ENCODE measurements at places on chromosomes 3 and 15.

DNA sequence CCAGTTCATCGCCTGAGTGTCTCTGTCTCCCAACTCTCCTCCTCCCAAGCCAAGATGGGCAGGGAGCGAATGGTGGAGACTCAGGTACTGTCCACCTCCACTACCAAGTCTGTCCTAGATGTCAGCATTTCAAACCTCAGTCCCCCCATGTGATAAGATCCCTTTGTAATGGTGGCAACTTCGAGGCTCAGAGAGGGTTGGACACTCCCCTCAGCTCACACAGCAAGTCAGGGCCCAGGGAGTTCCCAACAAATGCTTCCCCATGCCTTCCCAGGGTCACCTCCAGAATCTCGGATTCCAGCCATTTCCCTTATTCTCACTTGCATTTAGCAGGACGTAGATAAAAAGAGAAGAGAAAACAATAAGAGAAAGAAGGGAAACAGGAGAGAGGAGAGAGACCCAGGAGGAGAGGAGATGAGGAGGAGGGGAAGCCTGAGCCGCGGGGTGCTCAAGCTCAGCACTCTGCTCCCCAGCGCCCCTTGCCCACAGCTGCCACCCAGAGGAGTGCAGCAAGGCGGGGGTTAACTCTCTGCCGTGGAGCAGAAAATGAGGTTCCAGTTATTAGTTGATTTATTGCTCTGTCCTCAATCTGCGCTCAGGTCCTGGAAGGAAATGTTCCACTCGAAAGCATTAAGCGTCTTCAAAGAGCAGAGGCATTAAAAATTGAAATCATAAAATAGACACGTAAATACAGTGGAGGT lies 84.1 kb upstream of the LINGO1 start:
- no peak for DNase-seq

DNA sequence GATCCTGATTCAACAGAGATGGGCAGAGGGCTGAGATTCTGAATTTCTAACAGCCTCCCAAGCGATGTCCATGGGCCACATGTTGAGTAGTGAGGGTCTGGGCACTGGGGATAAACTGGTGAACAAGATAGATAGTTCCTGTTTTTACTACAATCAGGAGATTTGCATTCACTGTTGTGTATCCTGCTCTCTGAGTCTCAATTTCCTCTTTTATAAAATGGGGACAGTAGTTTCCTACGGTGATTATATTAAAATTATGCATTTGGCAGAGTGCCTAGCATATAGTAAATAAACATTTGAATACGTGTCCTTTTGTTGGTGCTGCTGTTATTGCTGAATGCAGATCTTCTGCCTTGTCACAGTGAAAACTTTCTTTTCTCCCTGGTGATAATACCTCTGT lies 102.5 kb downstream of the MYH15 start:
- no peak for DNase-seq

DNA sequence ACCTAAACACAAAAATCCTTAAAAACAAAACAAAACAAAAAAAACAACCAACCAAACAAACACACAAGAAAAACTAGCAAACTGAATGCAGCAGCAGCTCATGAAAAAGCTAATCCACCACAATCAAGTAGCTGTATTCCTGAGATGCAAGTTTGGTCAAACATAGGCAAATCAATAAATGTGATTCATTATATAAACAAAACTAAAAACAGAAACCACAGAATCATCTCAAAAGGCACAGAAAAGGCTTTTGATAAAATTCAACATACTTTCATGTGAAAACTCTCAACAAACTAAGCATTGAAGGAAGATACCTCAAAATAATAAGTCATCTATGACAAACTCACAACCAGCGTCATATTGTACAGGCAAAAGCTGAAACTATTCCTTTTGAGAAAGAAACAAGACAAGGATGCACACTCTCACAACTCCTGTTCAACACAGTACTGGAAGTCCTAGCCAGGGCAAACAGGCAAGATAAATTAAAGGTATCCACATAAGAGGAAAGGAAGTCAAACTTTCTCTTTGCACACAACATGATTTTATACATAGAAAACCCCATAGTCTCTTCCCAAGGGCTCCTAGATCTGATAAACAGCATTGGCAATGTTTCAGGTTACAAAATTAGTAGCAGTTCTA lies 495.1 kb upstream of the SGO1 start:
- peak; percentile 49 for DNase-seq

- DNase-seq: no peak
Observed at GRCh38 chr3:183701744-183702143, 4.1 kb downstream of the YEATS2 start.

GRCh38 chr3:12541625-12542024 lies 3.7 kb downstream of the MKRN2OS start:
- no peak for DNase-seq

GRCh38 chr3:133138017-133138416 lies 99.8 kb downstream of the TMEM108 start:
- no peak for DNase-seq

GRCh38 chr3:129654131-129654530 lies 47.7 kb upstream of the PLXND1 start:
- DNase-seq: peak; percentile 85

DNA sequence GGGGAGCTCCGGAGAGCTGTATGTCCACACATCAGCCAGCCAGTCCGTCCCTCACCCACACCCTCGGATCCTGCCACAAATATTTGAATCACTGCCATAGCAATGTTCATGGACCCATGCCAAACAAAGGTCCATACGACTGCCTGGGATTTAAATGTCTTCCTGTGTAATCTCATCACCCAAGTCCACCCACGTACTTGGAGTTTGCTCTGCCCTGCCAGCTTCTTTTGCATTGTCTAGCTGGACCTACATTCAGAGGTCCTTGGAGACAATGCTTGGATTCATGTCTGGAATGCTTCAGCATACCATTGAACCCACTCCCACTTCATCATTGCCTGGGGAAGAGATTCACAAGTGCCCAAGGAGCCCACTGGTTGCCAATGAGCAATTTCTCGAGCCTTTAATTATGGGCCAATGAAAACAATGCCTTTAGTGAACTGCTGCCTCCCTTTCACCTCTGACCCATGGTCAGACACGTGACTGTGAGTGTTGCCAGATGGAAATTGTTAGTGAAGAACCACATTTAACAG lies 90.4 kb upstream of the PHLDB2 start:
- DNase-seq: peak; percentile 100

- no peak for DNase-seq
Observed at GRCh38 chr3:152301745-152302181, 33.0 kb downstream of the MBNL1 start.

DNA sequence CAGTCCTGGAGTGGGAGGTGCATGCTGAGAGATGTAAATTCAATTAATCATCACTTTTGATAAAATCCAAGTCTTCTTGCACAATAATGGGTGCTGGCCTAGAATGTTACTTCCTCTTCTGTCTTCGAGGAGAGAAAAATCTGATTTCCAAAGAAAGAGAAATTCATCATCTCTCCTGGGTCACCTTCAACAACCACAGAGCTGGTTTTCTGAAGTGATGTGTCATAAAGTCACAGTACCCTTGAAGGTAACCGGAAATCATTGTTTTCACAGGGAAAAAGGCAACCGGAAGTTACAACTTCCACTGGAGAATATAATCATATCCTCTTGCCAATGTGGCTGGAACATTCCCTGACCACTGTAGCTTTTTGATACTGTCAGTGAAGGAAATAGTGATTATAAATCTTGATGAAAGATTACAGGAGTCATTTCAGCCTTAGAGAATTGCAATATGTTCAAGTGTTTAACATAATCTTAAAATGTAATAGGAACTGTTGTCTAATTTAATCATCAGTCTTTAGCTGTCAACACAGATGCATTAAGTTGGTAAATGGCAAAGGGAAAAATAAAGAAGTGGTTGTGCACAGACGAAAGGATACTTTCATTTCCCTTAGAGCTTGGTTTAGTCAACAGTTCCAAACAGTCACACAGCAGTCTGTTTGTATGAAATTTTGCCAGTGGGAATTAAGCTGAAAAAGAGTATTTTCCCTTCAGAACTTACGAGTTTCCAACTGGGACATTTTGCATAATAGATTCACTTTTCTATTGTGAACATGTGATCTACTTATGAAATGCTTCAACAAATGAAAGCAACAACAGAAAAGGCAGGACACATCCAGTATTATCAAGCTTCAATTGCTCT lies 106.5 kb upstream of the SLC4A7 start:
- peak; percentile 65 for DNase-seq

GRCh38 chr15:39788108-39788507 lies 5.5 kb upstream of the FSIP1 start:
- DNase-seq: peak; percentile 43

- peak; percentile 17 for DNase-seq
Observed at GRCh38 chr3:141279077-141279967, 47.7 kb downstream of the PXYLP1 start.

GRCh38 chr15:47794252-47794914 lies 77.1 kb downstream of the SEMA6D start:
- no peak for DNase-seq

GRCh38 chr3:175590745-175591144 lies 731.6 kb downstream of the NAALADL2 start:
- DNase-seq: no peak

DNA sequence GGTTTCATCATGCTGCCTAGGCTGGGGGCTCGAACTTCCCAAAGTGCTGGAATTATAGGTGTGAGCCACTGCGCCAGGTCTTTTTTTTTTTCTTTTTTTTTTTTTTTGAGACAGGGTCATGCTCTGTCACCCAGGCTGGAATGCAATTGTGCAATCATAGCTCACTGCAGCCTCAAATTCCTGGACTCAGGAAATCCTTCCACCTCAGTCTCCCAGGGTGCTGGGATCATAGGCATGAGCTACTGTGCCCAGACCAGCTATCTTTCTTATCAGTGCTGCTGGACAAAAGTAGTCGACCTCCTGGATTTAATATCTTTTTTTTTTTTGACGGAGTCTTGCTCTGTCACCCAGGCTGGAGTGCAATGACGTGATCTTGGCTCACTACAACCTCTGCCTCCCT lies 60.8 kb downstream of the TFDP2 start:
- DNase-seq: peak; percentile 18

DNA sequence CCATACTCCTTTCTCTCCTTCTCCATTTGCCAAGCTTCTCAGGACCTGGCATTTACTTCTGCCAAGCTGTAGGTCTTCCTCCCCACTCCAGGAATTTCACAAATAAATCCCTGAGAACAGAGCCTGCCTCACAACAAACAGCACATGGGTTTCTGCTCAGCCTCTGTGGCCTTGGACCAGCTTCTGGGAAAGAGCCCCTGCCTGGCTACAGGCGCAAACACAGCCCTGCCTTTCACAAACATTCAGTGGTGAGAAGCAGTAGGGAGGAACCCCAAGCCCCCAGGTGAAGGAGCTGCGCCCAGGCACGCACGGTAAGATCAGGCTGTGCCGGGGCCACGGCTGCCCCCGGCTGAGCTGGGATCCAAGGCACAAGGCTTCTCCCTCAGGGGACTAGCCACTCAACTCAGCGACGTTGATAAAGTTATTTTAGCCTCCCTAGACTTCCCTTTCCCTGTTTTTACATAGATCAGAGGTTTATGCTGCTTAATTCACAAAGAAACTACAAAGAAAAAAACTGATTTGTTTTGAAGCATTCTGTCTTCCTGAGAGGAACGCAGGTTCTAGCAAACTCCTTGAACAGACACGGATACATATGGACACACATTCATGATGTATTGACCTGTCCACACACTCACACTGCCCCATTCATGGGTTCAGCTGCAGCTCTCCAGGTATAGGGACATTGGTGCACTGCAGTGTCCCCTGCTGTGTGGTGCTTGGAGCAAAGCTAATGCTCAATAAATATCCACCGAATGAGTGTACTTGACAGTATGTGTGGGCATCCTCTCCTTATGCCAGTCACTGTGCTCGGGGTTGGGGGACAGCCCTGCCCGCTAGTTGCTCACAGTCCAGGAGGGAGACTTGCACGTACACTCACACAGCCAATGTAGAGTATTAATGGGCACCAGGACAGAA lies 25.4 kb downstream of the HES1 start:
- DNase-seq: no peak

GRCh38 chr15:73746883-73747282 lies 6.3 kb downstream of the INSYN1 start:
- DNase-seq: no peak

GRCh38 chr15:90053685-90054466 lies 48.4 kb downstream of the IDH2 start:
- DNase-seq: no peak

- no peak for DNase-seq
Observed at GRCh38 chr3:16975083-16975482, 90.3 kb downstream of the PLCL2 start.

GRCh38 chr3:94098452-94098851 lies 35.6 kb downstream of the NSUN3 start:
- no peak for DNase-seq

DNA sequence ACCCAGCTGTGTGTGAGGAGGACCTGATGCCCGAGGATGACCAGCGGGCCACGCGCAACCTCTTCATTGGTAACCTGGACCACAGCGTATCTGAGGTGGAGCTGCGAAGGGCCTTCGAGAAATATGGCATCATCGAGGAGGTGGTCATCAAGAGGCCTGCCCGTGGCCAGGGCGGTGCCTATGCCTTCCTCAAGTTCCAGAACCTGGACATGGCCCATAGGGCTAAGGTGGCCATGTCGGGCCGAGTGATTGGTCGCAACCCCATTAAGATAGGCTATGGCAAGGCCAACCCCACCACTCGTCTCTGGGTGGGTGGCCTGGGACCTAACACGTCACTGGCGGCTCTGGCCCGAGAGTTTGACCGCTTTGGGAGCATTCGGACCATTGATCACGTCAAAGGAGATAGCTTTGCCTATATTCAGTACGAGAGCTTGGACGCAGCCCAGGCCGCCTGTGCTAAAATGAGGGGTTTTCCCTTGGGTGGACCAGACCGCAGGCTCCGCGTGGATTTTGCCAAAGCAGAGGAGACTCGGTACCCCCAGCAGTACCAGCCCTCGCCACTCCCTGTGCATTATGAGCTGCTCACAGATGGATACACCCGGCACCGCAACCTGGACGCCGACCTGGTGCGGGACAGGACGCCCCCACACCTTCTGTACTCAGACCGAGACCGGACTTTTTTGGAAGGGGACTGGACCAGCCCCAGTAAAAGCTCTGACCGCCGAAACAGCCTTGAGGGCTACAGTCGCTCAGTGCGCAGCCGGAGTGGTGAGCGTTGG lies 1.5 kb downstream of the RBM15B start:
- no peak for DNase-seq

DNA sequence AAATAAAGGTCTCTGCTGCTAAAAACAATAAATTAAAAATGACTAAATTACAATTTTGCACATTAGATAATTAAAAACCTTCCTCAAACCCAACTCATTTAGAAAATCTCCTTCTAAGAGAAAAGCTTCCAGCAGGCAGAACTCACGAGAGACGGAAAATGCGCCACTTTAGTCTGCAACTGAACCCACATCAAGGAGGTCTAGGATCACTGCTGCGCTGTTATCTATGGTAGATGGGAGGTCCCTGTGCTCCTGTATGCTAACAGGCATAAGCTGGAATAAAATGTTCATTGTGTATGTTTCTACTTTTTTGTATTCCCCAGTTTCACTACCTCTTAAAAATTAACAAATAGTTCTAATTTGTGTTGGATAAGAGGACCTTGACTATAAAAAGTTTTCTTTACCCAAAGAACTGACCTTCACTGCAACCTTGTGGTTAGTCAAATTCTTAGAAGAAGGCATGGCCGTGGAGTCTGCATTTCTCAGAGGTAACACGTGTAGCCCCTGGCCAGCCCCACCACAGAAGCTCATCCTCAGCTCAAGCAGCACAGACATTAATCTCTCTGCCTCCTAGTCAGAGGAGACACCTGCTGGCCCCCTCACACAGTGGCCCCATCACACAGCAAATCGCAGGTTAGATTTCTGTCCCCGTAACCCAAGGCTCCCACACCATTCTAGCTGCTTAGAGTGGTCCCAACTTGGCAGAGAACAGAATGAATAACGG lies 22.3 kb downstream of the STIMATE start:
- DNase-seq: no peak

- DNase-seq: no peak
Observed at GRCh38 chr15:68783226-68784058, 37.3 kb downstream of the ANP32A start.

GRCh38 chr15:91609231-91609630 lies 244.3 kb upstream of the SLCO3A1 start:
- no peak for DNase-seq

Data from astrocyte (in vitro differentiated cells and primary cell).